ENCODE measurements at places on chromosomes 2 and 18.

DNA sequence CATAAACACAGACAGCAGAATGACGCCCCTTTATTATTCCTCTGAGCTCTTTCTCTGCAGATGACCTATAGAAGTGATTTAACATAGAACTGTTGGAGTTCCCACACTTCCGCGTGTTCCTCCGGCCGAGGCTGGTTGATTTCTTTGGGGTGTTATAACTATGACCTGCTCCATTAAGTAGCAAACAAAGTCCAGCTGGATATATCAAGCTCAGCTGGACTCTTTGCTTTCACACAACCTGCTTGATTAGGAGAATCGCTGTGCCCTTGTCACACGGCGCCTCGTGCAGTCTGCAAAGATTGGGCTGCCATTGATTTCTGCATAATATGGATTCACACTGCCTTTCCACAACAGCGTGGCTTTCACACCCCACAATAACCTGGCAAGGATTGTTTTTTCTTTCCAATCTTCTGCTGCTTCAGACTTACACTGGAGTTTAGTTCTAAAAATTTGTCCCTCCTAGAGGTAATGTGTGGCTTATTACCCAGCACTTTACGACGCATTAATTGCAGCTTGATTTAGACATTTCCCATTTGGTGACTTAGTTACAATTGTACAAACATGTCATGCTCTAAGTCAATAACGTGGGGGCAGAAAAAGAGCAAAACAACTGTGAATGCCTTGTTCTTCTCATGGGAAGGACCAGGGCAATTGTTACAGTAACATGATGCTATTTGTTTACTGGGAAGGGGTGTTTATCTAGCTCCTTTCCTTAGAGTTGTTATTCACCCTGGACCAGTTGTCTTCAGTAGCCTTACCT lies 485.7 kb downstream of the TXNL1 start:
- DNase-seq = no peak

DNA sequence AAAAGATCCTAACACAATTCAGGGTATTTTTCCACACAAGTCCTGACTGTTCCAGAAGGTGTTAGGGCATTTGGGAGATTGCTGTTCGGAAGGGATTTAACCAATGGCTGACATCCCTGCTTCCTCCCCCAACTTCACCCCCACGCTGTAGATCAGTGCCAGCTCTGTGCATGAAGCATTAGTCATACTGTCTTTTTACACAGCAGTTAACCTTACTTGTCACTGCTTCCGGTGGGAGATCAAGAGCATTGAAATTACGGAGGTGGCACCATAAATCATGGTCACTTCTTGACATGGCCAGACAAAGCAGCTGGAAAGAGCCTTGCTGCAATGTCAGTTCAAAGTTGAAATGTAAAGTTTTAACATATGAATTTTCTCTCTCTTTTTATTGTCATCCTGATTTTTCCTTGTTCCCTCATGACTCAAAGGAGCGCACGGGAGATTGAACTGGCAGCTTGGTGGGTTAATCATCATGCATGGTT lies 70.2 kb downstream of the HRH4 start:
- peak; percentile 7 for DNase-seq

GRCh38 chr2:110101901-110102803 lies 13.5 kb downstream of the MALL start:
- peak; percentile 40 for DNase-seq

- no peak for DNase-seq
Observed at GRCh38 chr2:113863144-113863543, 26.7 kb upstream of the ACTR3 start.

DNA sequence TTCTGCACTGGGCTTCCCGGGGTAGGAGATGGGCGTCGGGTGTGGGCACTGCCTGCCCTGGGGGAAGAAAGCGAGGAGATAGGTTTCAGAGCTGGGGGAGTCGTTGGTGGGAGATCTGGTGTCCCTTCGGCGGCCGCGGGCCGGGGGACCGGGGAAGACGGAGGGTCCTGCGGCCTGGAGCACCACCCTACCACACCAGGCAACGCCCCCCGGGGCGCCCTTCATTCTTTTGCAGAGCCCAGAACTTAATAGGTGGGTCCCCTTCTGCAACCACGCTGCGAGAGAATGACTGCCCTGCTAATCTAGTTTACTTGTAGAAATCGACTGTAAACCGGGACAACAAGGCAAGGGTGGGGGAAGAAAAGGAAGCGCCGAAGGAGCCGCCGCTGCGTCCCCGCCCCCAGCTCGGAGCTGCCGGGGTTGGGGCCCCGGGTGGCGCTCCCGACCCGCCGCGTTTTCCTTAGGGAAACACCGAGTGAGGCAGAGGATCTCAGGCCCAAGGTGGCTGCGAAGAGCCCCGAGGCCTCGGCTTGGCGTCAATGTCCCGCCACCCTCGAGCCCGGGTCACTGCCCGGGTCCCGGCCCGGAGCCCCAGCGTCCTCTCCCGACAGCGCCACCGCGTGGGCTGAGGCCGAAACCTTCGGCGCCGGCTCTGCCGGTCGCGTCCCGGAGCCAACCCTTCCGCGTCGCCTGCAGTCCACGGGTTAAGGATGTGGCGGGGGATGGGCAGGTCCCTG lies 5.4 kb upstream of the SATB2 start:
- DNase-seq = no peak

DNA sequence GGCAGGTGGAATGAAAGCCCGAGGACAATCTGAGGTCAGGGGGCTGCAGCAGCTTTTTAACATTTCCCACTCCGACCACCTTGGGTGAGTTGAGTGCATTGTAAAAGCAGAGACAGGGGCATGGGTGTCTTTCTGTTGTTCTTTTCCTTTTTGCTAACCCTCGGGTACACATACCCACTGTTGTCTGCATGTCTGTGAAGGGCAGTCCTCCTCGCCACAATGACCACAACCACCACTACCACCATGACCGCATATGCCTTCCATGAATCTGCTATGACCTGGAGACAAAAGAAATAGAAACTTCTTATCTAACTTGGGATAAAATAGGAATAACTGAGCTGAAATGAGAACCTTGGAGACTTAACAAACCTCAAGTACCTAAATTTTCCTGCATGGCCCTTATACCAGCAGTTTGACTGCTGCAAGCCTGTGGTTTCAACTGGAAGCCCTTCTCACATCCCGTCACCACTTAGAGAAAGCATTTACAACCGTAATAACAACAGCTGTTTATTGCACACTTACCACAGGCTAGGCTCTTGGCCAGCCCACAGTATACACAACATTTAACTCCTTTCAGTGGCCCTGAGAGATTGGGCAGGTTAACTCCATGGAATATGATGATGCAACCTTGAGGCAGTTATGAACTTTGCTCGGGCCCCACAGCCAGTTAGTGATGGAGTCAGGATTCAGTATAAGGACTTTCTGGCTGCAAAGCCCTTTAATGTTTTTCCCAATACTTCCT lies 80.3 kb downstream of the GYPC start:
- no peak for DNase-seq

DNA sequence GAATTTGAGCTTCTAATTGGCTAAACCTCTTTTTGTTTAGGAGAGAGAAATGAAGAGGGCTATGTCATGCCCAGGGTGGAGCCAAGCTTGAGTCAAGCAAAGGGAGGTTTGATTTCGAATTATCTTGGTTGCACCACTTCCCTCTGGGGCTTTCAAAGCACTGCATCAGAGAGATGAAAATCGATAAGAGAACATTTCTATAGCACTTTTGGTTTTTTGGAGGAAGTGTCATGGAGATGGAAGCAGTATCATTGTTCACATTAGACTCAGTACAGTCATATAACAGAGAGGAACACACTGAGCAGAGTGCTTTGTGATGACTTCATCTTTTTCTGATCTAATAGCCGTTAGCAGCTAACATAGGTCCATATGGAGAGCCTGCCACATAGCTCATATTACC lies 120.3 kb upstream of the UXS1 start:
- no peak for DNase-seq

DNA sequence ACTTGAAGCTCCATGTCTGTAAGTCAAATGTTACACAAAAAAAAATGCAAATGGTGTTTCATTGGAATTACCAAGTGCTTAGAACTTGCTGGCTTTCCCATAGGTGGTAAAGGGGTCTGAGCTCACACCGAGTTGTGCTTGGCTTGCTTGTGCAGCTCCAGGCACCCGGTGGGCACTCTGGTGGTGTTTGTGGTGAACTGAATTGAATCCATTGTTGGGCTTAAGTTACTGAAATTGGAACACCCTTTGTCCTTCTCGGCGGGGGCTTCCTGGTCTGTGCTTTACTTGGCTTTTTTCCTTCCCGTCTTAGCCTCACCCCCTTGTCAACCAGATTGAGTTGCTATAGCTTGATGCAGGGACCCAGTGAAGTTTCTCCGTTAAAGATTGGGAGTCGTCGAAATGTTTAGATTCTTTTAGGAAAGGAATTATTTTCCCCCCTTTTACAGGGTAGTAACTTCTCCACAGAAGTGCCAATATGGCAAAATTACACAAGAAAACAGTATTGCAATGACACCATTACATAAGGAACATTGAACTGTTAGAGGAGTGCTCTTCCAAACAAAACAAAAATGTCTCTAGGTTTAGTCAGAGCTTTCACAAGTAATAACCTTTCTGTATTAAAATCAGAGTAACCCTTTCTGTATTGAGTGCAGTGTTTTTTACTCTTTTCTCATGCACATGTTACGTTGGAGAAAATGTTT lies 97.9 kb upstream of the IL1R2 start:
- no peak for DNase-seq

DNA sequence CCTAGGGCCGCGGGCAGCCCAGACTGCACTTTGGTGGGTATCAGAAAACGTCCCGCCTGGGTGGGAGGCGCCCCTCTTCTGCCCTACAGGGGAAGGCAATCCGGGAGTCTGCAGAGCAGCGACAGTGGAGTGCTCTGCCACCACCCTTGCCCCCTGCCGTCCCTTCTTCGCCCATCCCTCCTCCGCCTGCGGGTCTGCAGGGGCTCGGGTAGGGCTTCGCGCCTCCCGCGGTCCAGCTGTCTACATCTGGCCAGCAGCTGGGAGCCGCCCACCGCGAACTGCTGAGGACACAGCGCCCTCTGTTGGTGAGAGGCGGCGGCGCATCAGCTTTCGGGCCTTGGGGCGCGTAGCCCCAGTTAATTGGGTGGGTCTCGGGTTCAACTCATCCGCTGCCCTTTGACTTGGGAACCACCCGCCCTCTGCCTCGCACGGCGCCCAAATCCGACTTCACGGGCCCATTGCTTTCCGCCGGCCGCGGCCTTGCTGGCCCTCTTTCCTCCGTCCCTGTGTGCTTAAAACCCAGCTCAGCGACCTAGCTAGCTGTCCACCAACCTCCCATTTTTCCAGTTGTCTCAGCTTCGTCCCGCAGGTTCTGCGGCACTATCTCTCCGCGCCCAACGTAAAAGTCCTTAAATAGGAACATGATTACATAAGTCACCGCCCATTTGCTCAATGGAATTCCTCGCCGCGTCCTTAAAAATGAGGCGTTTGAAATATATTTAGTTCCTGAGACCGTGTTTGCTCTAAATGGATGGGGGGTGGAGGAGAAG lies 17.6 kb downstream of the WNT10A start:
- peak; percentile 7 for DNase-seq

DNA sequence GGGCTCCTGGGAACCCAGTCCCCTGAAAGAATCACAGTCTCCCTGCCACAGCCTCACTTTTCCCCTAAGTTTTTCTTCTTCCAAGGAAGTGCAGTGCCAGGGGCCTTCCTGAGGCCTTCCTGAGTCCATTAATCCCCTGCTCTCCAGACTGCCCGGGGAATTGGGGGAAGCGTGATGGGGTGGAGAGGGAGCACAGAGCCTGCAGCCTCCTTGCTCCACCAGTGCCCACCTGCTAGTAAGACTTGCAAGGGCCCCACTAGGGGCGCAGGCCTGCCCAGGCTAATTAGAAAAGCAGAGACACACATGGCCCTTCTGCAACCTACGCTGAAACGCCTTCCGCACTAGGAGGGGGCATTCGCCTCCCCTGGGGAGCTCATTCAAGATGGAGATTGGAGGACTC lies 110.6 kb downstream of the MRO start:
- DNase-seq = no peak

DNA sequence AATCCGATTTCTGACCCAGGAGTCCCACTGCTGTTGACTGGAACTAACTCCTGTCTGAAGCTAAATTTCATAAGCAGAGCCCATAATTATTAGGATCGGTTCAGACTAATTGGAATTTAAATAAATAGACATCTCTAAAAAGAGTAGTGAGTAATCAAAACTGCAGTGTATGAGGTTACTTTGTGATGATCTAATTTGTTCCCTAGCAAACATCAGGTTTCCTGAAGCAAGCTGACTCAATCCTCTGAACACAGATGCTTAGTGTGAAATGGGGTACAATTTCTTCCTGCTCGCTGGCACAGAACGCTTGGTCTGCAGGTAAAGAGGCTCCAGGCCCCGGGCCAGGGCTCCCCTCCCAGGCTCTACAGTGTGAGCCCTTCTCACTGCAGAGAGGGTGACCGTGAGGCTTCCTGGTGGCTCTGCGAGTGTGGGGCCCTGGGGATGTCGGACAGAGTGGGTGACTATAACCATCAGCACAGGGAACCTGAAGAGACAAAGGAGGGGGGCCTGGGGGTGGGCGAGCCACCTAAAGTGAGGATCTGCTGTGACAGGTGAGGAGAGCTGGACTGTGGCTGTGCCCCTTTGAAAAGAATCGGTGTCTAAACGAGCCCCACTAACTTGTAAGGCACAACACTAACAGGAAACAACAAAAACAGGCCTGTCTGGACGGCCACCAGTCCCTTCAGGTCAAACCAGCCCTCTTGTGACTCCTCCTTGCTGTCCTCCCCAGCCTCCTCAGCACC lies 20.2 kb downstream of the CHST10 start:
- no peak for DNase-seq

DNA sequence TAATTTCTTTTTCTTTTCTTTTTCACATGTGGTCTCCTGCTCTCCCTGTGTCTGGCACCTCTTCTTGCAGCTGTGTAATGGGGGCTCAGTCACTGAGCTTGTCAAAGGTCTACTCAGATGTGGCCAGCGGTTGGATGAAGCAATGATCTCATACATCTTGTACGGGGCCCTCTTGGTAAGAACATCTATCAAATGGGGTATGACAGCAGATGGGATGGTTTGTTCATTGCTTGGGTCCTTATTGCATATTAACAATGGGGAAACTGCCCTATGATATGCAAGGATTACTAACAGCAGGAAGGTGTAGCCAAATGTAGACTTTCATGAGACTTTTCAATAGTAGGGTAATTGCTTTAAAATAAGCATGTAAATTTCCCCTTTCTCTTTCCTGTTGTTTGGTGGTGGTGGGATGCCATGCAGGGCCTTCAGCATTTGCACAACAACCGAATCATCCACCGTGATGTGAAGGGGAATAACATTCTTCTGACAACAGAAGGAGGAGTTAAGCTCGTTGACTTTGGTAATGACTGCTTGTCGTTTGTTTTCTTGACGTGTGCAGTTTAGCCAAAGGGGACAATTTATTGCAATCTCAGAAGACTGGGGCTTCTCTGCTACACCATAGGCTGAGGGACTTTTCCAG lies 36.5 kb downstream of the MYO3B start:
- no peak for DNase-seq

Measured in NCI-H446 (cell line).